Inflammatory macrophage treated with lipopolysaccharide for 1 hour (primary cell): ENCODE measurements at places on chromosomes 1 and 21.
A peak's percentile ranks its signal among the peaks of the same experiment; 100 is the strongest.

- no peak for DNase-seq
Observed at GRCh38 chr1:208513799-208514198, 269.6 kb upstream of the PLXNA2 start.

DNA sequence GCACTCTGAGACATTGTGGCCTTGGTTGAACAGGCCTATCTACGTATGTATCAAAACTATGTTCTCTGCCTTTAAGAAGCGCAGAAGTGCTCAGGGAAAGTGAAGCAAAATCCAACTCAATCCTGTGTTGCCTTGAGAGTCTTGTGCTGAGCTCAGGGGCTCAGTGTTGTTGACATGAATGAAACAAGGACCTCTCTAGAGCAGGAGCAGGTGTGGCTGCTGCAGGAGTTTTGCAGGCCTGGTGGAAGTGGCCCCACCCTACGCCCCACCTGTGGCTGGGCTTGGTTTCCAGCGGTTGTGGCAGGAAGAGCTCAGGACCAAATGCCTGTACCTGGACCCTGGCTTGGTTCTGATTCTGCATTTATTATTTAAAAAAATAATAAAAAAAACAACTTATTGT is 20.9 kb downstream of the CA6 start:
- DNase-seq, result no peak

DNA sequence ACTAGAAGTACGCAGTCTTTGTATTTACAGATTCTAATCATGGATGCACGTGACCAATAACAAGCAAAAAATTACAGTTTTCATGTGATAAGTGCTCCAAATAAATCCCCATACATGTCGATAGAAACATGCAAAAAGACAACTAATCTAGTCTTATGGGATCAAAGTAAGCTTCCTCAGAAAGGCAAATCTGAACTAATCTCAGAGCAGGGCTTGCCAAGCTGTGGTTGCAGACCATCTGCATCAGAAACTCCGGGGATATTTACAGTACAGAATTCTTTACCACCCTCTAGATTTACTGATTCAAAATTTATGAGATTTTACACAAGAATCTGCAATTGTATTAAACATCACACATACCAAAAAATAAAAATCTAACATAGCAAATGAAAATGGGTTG is 1435.5 kb downstream of the MRPL39 start:
- DNase-seq, result no peak

DNA sequence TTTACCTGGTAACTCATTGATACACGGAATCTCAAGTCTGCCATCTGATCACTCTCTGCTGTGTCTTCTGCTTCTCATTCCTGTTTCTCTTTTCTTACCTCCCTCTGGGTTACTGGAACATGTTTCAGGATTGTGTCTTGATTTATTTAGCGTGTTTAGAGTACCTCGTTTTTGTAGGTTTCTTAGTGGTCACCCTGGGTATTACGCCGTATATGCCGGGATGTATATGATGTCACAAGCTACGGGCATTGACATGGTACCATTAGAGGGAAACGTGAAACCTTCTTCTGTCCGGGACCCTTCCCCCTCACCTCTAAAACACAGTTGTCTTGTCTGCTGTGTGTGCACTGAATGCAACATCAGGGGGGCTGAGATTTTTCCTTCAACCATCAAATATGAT is 2.8 kb downstream of the ACTRT2 start:
- DNase-seq, result no peak

- no peak for DNase-seq
Observed at GRCh38 chr1:3631320-3632260, 6.8 kb downstream of the TPRG1L start.

- DNase-seq, result no peak
Observed at GRCh38 chr1:205772607-205773032, 2.7 kb downstream of the RAB29 start.

DNA sequence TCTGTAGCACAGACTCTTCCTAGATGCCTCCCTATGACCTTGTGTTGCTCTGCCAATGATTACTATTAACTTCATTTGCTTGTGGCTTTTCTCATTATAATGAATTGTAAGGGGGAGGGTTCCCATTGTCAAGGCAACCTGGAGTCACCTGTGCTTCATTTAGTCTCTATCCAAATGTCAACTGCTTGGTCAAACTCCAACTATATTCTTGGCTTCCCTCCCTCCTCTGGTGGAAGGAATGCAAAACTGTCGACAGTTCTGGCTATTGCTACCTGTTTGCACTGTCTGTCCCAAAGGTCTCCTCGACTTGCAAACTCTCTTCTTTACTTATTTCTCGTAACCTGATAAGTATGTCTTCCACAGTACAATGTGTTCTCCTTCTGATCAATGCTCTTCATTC is 100.3 kb downstream of the CACNA1E start:
- DNase-seq, result no peak

GRCh38 chr1:236407059-236407458 is 13.0 kb downstream of the EDARADD start:
- no peak for DNase-seq

DNA sequence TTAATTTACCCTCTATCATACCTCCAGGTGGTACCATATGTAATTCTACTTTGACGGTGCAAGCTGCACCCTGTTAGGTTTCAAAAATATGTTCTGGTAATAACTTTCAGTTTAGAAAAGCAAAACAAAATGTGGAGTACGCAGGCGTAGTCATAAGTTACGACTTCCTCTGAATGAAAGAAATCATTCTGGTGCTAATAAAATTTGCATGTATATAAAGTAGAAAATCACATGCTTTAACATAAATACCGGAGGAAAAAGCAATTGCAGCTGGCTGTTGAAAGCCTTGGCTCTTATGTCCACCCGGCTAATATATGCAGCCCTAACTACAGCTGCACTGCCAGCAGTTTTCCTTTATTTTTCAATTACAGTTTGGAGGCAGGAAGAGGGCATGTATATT is 65.2 kb upstream of the TMPRSS15 start:
- no peak for DNase-seq

DNA sequence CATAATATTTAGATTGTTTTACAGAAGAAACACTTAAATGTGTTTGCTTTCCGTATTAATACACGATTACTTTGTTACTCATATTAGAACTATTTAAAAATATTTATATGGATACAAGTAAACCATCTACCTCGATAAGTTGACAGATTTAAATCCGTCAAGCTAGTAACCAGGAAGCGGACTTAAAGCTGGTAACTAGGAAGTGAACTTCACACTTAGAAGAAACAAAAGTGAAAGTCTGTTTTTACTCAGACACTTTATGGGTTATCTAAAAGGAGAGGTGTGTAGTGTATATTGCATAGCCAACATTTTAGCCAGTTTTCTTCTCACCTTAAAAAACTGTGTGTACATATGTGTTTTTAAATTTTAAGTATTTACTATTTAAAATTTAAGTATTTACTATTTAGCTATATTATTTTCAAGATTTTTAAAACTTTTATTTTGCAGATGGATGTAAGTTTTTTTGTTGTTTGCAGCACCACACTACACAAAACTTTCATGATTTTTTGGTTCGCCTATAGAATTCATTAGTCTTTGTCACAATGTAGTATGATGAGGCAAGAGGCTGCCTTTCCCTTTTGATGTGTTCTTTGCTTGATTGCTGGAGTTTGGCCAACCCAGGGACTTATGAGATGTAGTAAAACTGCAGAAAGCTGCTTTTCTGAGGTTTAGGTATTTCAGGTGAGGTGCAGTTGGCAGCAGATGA is 2.7 kb downstream of the USP25 start:
- peak; percentile 68 for DNase-seq

GRCh38 chr1:16981269-16981849 is 939 bp upstream of the MFAP2 start:
- no peak for DNase-seq

DNA sequence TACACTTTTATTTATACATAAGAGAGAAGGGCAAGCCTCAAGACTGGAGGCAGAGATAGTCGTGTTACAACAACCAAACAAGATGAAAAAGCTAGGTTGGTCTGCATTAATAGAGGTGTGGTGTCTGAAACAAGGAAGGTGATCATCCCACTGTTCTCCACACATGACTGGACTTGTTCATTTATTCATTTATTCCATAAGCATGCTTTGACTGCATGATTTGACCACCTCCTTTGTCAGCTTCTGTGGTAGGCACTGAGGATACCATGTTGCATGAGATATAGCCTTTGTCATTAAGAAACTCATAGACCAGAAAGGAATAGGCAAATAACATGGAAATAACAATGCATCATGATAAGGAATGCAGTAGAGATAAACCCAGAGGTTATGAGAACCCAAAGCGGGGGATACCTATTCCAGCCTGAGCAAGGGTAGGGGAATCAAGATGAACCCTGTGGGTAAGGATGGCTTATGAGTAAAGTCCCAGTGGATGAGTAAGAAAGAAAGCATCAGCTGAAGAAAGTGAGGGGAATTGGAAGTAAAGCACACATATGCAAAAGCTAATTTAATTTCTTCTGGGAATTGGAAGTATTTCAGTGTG is 173.7 kb upstream of the FGGY start:
- no peak for DNase-seq

DNA sequence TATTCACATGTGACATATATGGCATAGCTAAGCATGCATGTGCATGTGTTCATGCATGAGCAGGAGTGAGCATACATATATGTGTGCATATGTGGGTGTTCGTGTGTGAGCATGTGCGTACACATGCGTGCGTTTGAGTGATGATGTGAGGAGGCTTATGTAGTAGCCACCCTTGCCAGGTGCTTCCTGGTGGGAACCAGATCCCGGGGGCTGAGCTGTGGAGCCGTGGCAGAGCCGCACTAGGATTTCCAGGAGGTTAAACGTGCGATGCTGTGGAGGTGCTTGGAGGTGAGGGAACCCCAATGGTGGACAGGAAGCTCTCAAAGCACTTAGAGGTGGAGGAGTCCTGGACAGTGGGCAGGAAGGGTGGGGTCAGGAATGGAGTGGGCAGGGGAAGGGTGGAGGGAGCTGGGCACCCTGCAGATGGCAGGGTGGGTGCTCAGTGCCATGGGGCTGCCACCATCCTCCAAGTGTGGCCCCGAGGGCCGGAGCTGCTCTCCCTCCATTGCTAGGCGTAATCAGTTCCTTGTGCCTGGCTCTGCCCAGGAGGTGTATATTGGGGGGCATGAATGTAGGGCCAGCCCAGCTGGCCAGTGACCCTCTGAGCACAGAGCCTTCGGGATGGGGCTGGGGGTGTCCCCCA is 48.5 kb downstream of the COL18A1 start:
- DNase-seq, result no peak

DNA sequence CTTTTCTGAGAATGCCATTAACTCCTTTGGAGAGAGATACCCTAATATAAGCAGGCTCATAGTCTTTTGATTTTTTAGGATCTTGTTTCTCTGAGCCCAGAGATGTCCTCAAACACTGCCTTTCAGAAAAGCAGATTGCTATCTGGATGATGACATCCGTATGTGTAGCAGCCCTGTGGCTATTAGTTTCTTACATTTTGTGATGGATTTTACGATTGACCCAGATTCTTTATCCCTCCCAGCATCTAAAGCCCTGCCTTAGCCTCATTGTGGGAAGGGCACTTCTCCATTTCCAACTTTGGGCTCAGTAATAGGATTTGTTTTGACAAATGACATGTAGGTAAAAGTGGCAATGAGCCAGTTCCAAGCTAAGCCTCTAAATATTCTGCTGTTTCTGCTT is 300.3 kb downstream of the TTLL7 start:
- DNase-seq, result no peak

- no peak for DNase-seq
Observed at GRCh38 chr1:154934358-154934948, 2.1 kb downstream of the PMVK start.

GRCh38 chr1:59446257-59446901 is 149.5 kb downstream of the FGGY start:
- DNase-seq, result no peak

GRCh38 chr1:173914366-173914871 is 2.7 kb downstream of the SERPINC1 start:
- DNase-seq, result peak; percentile 5

GRCh38 chr21:41972511-41973205 is 18.8 kb upstream of the C2CD2 start:
- DNase-seq, result no peak

- no peak for DNase-seq
Observed at GRCh38 chr1:28601696-28602095, 9.6 kb downstream of the RAB42 start.

DNA sequence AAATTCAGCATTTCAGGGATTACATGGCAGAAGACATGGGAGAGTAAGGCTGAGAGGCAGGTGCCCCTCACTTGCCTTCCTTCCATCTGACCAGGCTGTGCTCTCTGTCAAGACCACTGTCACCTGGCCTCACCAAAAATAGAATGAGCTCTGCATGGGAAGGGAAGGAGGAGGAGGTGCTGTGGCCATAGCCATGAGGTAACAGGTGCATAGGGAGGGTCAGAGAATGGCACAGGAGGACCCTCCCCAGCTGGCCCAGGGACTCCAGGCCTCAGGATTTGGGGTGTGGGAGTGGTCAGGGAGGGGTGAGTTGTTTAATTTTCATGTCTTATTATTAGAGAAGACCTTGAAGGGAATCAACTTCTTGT is 192.3 kb downstream of the FCRL5 start:
- DNase-seq, result no peak

- no peak for DNase-seq
Observed at GRCh38 chr1:85356130-85356529, 79.7 kb upstream of the BCL10 start.

DNA sequence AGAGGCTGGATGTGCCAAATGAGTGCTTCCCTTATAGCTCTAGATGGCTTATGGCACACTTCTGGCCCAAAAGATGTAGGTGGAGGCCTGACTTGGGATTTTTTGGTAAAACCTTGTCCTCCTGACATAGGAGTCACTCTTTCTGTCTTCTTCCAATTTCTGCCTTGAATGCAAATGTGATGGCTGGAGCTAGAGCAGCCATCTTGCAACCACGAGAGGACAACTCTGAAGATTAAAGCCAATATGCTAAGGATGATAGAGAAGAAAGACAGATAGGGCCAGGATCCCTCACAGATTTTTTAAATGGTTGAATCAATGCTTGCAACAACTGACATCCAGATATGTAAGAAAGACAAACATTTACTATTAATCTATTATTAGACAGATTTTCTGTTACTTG is 8.5 kb upstream of the GPR137B start:
- no peak for DNase-seq

- DNase-seq, result no peak
Observed at GRCh38 chr1:167175901-167176300, 44.8 kb upstream of the POU2F1 start.

- DNase-seq, result peak; percentile 59
Observed at GRCh38 chr1:206516728-206516990, 9.3 kb downstream of the RASSF5 start.

GRCh38 chr1:3671371-3672180 is 19.3 kb downstream of the TP73 start:
- no peak for DNase-seq

GRCh38 chr1:201916649-201917249 is 28.1 kb downstream of the SHISA4 start:
- no peak for DNase-seq

- DNase-seq, result no peak
Observed at GRCh38 chr1:157771661-157772425, 5.1 kb downstream of the FCRL2 start.

GRCh38 chr1:30147188-30147587 is 576.2 kb downstream of the MATN1 start:
- no peak for DNase-seq
